Hypothalamus (tissue), 51 donors: ENCODE measurements at places on chromosomes 5 and 9.

DNA sequence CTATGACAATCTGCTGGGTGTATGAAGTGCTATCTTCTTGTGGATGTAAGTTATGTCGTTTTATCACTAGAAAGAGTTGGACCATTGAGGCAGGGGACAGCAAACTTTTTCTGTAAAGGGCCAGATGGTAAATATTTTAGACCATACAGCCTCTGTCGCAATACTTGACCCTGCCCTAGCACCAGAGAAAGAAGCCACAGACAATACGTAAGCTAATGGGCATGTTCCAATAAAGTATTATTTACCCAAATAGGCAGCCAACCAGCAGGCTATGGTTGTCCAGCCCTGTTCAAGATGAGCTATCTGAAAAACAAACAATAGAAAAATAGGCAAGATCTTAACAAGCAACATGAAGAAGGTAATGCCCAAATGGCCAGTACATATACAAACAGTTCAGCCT, 36.4 kb downstream of the MTX3 start:
- DNase-seq, result no peak

- no peak for DNase-seq
Measured at GRCh38 chr5:9239071-9239470, 306.8 kb downstream of the SEMA5A start.

- no peak for DNase-seq
Measured at GRCh38 chr5:6869677-6870076, 156.4 kb downstream of the TENT4A start.

DNA sequence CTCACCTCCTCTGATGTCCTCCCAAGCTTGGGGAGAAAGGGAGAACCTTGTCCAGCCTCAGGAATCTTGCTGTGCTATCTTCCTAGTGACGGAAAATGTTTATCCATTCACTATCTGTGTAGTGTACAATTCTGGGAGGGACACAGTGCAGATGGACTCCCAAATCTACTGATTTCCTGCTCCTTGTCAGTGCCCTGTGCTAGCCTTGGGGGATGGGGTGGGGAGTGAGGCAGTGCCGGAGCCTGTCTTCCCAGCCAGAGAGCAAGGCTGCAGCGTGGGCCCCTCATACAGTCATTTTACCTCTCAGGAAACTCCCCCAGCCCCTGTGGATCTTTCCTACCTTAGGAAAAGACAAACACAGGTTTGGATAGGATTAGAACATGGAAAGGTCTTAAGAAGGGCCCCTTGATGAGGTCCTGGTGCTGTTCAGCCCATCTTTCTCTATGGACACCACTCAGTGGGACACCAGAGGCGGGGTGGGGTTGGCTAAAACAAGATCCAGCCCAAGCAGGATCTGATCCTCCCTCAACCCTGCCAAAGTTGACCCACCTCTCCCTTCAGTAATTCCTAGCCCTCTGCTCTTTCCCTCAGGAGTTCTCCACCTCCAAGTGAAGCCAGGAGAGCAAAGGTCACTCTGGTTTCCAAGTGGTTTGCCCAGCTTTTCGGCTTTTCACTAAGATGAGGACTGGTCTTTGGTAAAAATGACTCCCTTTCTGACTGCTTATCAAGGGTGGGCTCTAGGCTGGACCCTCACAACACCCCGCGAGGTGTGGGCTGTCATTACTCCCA, 3.4 kb downstream of the DOLK start:
- DNase-seq, result no peak

DNA sequence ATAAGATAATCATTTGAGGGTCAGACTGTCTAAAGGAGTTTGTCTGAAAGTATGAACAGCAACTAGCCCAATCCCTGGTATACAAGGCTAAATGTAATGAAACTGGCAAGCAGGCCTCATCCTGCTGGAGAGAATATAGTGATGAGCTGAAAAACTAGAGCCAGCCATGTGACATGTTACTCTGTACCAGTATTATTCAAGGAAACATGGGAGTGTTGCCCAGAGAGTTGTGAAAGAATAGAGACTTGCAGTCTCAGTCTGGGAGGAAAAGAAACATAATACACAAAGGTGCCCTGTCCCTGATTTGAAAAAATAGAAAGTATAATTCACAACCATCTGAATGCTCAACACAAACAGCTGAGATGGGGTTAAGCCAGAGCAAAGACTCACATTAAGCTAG, 37.9 kb upstream of the HTR1A start:
- no peak for DNase-seq

DNA sequence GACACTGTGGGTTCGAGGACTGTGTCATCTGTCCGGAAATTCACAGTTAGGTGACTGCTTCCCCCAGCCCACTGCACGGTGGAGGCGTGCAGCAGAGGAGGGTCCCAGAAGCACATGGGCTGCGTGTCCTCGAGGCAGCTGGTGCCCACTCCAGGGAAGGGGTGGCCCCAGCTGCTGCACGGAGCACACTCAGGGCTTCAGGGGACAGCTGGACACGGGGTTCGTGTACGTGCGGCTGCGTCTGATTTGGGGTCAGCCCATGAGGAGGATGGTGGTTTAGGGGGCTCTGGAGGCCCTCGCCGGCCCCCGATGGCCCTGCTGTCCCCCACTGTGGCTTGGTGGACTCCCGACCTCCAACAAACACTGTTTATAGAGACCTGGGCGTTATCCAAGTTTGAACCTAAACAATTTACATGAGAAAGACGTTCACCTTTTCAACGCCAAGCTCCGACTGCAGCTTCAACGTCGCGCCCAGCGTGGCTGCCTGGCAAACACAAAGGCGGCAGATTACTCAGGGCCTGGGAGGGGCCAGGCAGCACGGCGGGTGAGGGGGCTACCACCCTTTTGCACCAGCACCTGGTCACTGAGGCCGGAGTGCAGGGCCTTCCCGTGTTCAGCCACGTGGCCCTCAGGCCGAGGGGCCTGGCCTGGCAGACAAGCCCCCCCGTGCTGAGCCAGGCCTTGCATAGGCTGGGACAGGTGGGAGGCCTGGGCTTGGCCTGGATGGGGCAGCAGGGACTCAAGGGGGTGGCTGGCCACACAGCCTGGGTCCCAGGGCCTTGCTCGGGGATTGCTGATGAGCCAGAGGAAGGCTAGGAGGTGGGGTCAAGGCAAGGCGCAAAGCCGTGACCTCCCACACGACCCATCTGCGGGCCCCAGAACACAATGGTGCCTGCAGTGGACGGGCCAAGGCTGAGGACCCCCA, 55.2 kb downstream of the EXD3 start:
- DNase-seq, result no peak

GRCh38 chr9:89996116-89996515, 391.3 kb downstream of the GADD45G start:
- DNase-seq, result no peak

DNA sequence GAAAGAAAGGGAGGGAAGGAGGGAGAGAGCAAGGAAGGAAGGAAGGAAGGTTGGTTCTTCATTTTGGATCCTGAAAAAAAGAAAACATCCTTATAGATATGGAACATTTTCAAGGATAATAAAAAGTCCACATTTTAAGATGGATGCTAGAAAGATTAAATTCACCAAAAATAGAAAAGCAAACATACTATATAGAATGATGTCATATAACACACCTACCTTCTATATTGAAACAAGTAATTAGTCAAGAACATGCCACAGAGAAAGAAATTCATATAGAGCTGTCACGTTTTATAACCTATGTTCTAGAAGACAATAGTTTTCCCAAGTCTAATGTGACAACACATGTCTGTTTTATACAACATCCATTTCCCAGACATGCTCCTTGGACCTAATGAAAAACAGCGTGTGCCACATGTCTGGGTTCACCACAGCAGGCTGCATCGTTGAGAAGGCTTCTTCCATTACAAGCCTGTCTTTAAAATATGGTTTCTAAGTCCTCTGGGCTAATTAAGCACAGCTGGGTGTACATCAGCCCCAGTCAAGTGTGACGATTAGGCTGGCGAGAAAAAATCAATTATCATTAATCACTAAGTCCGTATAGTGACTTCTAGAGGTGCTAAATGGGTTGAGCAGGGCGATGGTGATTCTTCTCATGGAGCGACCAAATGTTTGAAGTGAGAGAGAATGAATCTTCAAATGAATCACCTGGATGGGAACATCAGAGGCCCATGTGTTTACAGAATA, 301.8 kb downstream of the TLE1 start:
- DNase-seq, result no peak

- no peak for DNase-seq
Measured at GRCh38 chr9:25472085-25472607, 206.1 kb downstream of the TUSC1 start.
